ENCODE measurements at places on chromosomes 1 and 21.

- DNase-seq: no peak
Measured at GRCh38 chr1:241408170-241408569, 51.2 kb upstream of the RGS7 start.

DNA sequence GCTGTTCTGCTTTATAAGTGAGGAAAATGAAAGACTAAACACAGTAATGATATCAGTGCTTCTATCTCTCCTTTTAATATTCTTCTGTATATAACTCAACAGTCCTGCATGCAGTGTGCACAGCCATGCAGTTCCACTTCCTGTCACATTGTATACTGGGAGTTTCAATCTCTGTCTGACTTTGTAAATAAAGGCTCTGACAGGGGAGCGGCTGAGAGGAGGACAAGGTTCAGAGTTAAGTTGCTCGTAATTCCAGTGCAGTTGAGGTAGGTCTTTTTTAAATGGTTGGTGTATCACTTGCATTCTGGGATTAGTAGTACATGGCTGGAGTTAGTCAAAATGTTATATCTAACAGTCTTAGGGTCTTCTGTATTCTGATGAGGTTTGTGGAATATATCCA is 264.5 kb downstream of the OLFM3 start:
- DNase-seq: no peak

DNA sequence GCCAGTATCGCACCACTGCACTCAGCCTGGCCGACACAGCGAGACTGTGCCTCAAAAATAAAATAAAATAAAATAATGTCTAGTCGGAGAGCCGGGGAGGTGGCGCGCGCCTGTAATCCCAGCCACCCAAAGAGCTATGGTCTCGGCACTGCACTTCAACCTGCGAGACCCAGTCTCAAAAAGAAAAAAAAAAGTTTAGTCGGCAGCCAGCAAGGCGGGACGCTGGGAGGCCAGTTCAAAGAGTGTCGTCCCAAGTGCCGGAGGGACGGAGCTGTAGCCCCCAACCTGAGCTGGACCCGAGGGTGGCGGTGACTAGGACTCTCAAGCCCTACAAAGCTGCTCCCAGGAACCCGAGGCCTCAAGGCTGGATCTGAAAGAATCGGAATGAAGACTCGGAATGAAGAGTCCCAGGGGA is 632 bp upstream of the FALEC start:
- no peak for DNase-seq

DNA sequence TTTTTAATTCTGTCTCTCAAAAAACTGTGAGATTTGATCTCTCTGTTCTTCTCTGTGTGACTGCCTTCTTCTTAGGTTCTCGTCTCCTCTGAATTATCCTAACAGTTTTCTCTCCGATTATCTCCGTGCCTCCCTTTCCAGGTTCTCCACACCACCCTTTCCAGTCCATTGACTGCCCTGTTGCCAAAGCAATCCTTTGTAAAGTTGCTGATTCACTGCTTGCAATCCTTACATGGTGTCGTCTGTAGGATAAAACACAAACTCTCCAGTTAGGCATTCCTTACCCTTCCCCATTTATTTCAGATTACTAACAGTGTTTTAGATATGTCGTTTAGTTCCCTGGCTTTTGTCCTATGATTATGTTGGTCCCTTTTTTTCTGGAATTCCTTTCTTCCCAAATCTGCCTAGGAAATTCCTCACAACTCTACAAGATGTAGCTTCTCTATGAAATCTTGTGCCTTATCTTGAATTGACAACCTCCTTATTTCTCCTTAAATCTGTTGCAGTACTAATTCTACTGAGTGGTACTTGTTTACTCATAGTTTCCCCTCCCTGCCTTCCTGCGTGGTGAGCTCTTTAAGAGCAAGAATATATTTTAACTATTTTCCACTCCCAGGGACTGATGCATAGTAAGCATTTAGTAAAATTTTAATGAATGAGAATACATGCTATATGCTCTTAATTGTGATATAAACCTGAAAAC is 22.3 kb downstream of the RCOR3 start:
- no peak for DNase-seq

- DNase-seq: no peak
Measured at GRCh38 chr1:55347866-55348265, 132.7 kb upstream of the USP24 start.

- DNase-seq: no peak
Measured at GRCh38 chr1:9459816-9460407, 79.4 kb upstream of the SLC25A33 start.

- DNase-seq: no peak
Measured at GRCh38 chr1:192598589-192598988, 23.0 kb downstream of the RGS1 start.

Measured in activated naive CD4-positive, alpha-beta T cell (primary cell).